Effector memory CD8-positive, alpha-beta T cell (primary cell): ENCODE measurements at places on chromosomes 2 and 18.

DNA sequence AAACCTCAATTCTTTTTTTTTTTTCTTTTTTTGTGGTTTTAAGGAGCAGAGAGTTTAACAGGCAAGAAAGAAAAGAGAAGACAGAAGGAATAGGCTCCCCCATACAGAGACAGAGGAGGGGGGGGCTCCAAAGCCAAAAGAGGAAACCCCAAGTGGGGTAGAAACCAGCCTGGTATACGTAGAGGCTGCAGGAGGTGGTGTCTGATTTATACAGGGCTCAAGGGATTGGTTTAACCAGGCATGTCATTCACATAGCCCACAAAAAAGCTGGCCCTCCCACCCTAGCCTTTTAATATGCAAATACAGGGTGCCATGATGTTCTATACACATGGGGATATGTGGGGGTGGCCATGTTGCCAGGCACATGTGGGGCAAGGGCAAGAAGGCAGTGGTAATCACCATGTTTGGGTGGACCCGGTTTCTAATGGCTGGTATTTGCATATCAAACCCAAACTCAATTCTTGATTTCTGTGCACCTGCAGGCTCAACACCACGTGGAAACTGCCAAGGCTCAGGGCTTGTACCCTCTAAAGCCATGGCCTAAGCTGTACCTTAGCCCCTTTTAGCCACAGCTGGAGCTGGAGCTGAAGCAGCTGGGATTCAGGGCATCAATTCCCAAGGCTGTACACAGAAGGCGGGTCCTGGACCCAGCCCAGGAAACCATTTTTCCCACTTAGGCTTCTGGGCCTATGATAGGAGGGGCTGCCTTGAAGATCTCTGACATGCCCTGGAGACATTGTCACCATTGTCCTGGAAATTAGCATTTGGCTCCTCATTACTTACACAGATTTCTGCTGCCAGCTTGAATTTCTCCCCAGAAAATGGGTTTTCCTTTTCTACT is 170.3 kb downstream of the MAIP1 start:
- no peak for DNase-seq

DNA sequence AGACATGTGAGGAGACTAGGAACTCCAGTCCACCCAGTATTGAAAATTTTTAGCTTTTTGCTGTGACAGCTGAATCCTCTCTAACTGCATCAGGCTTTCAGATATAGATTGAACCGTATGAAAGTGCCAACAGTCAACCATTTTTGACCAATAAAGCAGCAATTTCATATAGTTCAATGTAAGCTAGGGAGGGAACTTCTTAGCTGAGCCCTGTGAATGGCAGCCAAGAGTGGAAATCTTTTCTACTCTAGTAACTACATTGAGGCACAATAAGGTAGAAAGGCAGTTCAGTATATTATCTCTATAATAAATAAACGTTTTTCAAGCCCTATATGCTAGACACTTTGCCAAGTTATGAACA is 96.3 kb upstream of the TANK start:
- no peak for DNase-seq

DNA sequence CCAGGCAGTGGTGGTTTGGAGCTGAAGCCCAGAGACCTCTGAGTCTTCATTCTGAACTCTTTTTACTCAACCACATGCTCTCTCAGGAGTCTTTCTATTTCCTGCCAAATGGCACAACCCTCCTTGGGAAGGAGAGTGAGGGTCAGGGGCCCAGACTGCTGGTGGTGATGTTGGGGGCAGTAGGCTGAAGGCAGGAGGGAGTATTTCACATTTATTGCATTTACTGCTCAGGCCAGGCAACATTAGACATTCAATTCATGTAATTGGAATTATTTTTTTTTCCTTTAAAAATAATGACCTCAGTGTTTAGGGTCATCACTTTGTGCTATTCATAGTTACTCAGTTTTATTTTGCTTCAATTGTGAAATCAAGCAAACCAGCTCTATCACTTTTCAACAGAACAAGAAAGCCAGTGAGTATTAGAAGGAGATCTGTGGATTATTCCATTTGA is 311.3 kb upstream of the NT5C1B start:
- DNase-seq = no peak

DNA sequence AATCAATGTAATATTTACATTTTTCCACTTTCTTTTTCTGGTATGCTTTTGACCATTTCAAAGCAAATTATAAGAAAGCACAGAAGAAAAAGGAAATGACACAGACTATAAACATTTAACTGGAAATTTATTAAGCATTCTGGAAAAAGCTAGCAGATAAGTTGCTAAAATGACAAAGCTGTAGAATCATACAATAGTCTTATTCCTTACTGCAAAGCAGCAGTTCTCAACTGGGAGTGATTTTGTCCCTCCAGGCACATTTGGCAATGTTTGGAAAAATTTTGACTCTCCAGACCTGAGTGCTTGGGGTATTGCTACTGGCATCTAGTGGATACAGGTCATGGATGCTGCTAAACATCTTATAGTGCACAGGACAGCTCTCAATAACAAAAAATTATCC is 75.1 kb downstream of the MBD5 start:
- DNase-seq = no peak

- DNase-seq = no peak
Observed at GRCh38 chr18:42712065-42712464, 403.4 kb downstream of the RIT2 start.

- DNase-seq = no peak
Observed at GRCh38 chr2:72235497-72236415, 88.1 kb upstream of the CYP26B1 start.

GRCh38 chr2:192828175-192828574 is 633.4 kb upstream of the TMEFF2 start:
- DNase-seq = no peak

DNA sequence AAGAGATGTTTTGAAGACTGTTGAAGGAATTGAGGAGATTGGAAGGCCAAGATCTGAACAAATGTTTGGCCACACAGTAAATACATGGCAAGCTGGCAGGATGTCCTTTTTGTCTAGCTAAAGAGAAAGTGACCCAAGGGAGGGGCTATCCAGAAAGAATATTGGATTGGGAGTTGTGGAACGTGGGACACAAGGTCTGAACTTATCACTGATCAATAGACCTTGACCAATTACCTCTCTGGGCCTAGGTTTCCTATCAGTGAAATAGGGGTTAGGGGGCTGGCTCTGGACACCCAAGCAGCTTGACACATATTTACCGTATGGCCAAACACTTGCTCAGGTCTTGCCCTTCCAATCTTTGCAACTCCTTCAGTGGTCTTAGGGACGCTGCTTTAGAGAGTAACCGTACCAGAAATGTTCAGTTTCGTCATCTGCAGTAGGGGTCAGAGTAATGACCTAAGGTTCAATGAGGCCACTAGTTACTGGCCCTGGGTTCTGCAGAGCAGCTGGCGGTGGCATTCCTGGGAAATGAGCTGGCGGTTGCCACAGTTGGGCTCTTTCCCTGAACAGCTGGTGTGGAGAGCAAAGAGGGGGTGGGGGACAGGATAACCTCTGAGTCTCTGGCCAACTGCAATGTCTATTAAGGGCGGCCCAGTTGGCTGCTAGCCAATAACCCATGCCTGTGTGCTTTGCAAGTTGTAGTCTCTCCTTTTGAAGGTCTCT is 70.1 kb upstream of the STPG4 start:
- no peak for DNase-seq

GRCh38 chr2:57674025-57674424 is 372.6 kb upstream of the VRK2 start:
- no peak for DNase-seq

GRCh38 chr2:177545143-177545542 is 152.6 kb downstream of the AGPS start:
- DNase-seq = no peak

- no peak for DNase-seq
Observed at GRCh38 chr2:12451726-12452125, 265.0 kb upstream of the TRIB2 start.

GRCh38 chr2:232147440-232148077 is 186.0 kb downstream of the DIS3L2 start:
- DNase-seq = no peak

GRCh38 chr18:64806691-64807090 is 657.8 kb upstream of the LINC00305 start:
- DNase-seq = no peak

DNA sequence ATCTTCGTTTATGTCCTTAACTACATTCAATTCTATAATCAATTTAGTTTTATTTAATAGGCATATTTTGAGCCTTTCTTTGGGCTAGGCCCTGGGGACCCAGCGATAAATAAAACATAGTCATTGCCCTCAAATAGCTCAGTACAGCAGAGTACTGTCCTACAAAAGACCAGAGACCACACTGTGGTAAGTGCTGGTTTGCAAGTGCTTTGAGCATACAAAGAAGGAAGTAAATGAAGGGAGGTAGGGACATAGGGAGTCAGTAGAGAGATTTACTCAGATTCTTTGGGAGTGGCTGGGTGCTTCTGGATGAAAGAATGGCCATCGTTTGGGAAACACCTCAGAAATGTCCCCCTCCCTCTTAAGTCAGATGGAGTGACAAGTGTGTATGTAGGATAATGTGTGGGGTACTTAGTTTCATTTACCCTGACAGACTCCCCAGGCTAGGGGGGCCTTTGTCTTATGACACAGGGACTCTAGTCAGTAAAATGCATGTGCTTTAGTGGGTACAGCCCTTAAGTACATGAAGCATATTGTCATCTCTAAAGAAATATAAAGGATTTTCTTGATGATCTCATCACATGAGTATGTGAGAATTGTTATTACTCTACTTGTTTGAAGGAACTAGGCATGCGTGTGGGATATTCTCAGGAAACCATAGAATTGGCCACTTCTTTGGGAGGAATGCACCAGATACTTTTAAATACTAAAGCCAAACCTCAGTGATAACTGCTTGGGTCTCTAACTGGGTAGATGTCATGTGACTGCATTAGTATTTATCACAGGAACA is 35.1 kb downstream of the MAPRE2 start:
- DNase-seq = no peak

DNA sequence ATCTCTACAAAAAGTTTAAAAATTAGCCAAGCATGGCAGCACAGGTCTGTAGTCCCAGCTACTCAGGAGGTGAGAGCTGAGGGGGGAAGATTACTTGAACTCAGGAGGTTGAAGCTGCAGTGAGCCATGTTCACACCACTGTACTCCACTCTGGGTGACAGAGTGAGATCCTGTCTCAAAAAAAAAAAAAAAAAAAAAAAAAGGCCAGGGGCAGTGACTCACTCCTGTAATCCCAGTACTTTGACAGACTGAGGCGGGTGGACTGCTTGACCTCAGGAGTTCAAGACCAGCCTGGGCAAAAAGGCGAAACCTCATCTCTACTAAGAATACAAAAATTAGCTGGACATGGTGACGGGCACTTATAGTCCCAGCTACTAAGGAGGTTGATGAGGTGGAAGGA is 37.0 kb downstream of the PUM2 start:
- DNase-seq = no peak

DNA sequence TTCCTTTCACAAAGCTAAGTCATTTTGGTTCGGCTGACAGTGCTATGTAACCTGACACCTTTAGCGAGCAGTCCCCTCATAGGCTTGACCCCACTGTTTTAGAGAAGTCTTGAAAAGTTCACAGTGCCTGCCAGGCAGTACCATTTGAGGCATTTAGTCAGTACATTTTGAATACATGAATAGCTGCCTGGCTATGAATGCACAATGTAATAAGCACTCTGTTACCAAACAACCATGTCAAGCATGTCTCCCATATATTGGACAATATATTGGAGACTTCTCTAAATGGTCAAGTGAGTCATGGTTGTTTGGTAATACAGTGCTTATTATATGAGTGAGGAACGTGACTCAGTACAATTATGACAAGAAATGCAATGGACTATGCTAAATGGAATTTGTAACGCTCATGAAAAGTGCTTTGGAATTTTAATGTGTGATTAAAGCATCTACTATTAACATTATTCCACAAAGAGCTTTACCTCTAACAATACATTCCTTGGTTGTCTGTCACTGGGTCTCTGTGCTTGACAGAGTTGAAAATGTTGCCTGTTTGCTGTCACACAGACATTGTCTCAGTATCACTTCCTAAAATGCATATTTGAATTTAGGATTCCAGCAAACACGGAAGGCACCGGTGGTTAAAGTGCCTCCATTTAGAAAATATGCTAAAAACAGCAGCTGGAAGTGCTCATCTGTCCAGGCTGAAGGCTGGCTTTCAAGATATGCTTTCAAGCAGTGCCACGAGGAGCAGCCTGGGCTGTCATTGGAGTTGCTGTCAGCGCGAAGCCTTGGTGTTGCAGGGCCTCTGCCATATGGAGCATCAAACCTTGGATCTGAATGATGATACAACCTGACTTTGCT is 458.6 kb downstream of the FBXO15 start:
- DNase-seq = no peak

DNA sequence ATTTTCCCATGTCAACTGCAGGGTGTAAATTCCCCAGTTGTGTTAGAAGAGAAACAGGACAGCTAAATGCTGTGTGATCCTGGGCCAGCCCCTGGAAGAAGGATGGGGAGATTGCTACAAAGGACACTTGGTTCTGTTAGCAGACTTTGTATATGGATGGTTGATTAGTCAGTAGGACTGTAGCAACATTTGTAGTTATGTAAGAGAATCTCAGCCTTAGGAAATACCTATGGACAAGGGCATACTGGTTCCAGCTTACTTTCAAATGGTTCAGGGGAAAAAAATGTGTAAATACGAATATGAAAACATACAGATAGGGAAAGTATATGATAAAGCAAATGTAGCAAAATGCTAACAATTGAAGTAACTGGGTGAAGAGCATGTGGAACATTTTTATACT is 47.6 kb downstream of the GNAL start:
- DNase-seq = no peak

DNA sequence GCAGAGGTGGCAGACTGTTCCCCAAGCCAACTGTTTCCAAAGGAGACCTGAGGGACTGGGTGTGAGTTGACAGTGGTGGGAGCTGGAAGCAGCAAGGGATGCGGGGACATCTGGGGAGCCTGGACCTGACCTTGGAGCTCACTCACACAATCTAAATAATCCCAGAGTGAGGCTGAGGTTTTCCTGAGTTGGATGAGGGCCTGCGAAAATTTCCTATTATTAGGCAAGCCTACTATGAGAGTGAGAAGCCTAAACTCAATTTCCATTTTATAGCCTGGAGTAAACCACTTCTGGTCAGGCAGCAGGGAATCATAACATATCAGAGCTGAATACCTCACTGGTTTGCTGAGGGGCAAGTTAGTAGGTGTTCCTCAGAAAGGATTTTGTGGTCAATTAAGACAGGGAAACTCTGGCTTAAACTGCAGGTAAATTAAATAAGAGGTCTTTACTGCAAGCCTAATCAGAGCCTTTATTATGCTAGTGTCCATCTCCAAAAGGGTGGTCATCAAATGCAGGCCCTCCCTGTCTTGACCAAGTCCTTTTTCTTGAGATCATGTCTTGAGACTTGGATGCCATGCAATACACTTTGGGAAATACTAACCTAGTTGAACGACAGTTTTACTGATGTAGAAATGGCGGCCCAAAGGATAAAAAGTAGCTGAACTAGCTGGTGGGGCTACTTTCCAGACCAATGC is 1.7 kb upstream of the COX5B start:
- DNase-seq = no peak
